Transverse colon (tissue), 4 donors: ENCODE measurements at places on chromosomes 3 and 15. TPM values are rescaled to one million over a fixed set of nuclear protein-coding genes. Genes with fewer than 3 reads are reported as not detected.

CYP1A2 gene
- total RNA-seq, result not detected

CTXN2 gene
- not detected for total RNA-seq

DNA sequence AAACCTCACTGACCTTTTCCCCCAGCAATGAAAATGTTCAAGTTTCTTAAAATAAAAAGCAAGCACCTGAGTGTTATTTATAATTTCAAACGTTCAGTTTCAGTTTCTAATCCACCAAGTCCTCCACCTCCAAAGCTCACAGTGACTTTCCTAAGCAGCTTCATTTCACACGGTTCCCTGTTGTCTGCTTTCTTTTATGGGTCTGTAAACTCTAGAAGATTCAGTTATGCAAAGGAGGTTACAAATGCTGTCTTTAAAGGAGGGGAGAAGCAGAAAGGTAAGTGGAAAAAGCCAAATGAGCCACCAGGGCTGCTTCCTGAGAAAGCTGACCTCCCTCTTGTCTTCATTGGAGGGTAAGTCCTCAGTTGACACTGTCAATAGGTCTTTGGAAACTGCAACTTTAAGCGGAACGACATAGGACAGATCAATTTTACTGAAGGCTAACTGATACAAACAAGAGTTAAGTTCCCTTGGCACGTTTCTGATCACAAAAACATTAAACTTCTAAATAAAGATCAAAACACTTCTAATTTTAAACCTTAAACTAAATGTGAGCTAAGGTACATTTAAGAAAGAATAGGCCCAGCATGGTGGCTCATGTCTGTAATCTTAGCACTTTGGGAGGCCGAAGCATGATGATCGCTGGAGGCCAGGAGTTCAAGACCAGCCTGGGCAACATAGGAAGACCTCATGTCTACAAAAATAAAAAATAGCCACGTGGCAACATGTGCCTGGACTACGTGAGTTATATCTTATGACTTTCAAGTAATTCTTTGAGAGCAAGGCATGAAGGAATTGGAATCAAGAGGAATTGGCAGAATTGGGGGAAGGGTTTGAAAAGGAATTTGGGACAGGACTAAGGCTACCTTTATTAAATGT lies 151.9 kb upstream of the UBE2E1 start:
- H3K4me1 ChIP-seq, result no peaks in the 10 kb centered on the region
- DNase-seq, result no peak
- H3K27ac ChIP-seq, result no peak overlapping the region
- H3K4me3 ChIP-seq, result no peak overlapping the region
- H3K36me3 ChIP-seq, result no peaks in the 10 kb centered on the region
- H3K27me3 ChIP-seq, result no peaks in the 10 kb centered on the region

DNA sequence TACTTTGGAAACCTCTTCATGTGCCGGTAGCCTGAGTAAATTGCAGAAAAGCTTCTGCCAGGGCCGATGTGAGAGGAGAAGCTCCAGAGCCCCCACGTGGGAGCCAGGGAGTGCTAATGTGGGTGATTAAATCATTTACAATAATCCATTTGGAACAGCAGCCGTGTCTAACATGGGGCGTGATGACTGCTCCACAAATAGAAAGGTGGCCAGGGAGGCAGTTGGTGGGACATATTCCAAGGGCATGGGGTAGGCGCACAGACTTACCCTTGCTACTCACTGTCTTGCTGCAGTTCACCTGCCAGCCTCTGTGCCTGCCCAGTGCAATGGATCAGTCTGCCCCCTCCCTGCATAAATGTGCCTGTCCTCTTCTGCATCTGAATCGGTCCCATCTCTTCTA lies 39.3 kb upstream of the INSYN1 start:
- H3K36me3 ChIP-seq, result no peaks in the 10 kb centered on the region
- no peak overlapping the region for H3K27ac ChIP-seq
- no peak for DNase-seq

STAC gene
- total RNA-seq, result not detected

GRCh38 chr3:116230431-116231020 lies 214.8 kb downstream of the LSAMP start:
- no peak overlapping the region for H3K4me3 ChIP-seq
- no peaks in the 10 kb centered on the region for H3K4me1 ChIP-seq
- no peaks in the 10 kb centered on the region for H3K36me3 ChIP-seq
- no peak overlapping the region for H3K27ac ChIP-seq

- DNase-seq, result no peak
- H3K36me3 ChIP-seq, result no peaks in the 10 kb centered on the region
- H3K4me3 ChIP-seq, result no peak overlapping the region
- H3K27me3 ChIP-seq, result peaks cover 14% of the 10 kb centered on the region
Observed at GRCh38 chr3:196323691-196324090, 5.7 kb upstream of the DYNLT2B start.

STX19 gene
- 4.9 TPM for total RNA-seq

DNA sequence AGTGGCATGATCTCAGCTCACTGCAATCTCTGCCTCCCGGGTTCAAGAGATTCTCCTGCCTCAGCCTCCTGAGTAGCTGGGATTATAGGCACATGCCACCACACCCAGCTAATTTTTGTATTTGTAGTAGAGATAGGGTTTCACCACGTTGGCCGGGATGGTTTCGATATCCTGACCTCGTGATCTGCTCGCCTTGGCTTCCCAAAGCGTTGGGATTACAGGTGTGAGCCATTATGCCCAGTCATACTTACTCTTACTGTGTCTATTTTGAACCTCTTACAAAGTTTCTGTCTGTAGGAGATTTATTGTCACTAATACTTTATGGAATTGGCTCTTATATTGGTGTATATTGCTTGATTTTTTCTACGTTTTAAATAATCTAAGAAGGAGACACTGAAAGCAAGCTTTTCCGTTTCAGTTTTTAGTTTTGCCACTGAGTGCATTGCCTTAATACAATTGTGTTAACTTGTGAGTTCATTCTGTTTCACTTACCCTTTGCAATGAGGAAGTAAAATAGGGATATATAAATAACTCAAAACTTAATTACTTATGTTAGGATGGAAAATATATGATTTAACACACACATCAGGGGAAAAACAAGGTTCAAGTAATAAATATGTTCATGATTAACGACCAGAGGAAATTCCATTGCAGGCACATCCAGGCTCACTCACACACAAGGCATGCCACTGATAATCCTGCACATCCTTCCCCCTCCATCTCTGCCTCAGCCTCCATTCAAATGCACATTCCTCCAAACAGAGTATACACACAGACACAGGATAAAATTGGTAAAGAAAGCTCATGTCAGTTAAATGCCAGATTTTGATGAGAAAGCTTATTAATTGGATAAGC lies 279.3 kb upstream of the RASGRP1 start:
- H3K4me3 ChIP-seq, result no peak overlapping the region
- H3K27me3 ChIP-seq, result no peaks in the 10 kb centered on the region
- H3K36me3 ChIP-seq, result no peaks in the 10 kb centered on the region
- no peak for DNase-seq

- no peaks in the 10 kb centered on the region for H3K4me1 ChIP-seq
- no peaks in the 10 kb centered on the region for H3K27me3 ChIP-seq
- no peak overlapping the region for H3K4me3 ChIP-seq
- no peaks in the 10 kb centered on the region for H3K36me3 ChIP-seq
- H3K27ac ChIP-seq, result no peak overlapping the region
Observed at GRCh38 chr15:31848621-31849020, 181.7 kb upstream of the CHRNA7 start.
